ENCODE measurements at places on chromosomes 11 and 22.

DNA sequence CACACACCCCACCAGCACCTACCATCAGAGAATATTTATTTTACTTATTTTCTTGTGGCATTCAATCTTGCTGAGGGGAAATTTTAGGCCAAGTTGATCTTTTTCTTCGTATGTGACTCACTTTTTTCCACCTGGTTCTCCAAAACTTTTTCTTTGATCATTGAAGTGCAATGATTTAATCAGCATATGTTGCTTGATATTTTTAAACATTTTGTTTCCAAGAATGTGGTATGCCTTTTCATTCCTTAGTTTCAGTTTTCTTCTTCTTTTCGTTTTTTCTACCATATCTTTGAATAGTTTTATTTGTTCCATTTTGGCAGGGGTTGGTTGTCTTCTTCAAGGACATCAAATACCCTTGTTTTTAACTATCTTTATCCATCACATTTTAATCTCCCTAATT is 28.6 kb downstream of the FANCF start:
- DNase-seq: no peak

- DNase-seq: no peak
These were observed 336.8 kb downstream of the GUCY1A2 start for GRCh38 chr11:106681435-106681834.

- DNase-seq: no peak
These were observed 14.3 kb upstream of the EED start for GRCh38 chr11:86230179-86230804.

DNA sequence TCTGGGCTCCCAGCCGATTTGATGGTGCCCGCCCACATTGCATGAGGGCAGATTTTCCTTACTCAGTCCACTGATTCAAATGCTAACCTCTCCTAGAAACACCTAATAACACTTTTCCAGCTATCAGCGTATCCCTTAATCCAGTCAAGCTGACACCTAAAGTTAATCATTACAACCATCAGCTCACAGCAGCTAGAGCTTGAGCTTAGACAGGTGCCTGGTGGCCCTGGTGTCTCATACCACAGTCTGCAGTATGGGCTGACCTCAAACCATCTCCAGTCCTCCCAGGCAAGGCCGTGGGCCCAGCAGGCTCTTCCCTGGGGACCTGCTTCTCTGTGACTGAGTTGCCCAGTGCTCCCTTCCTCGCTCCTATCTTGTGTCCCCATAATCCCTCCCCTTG is 174.4 kb upstream of the NECTIN1 start:
- DNase-seq: no peak

DNA sequence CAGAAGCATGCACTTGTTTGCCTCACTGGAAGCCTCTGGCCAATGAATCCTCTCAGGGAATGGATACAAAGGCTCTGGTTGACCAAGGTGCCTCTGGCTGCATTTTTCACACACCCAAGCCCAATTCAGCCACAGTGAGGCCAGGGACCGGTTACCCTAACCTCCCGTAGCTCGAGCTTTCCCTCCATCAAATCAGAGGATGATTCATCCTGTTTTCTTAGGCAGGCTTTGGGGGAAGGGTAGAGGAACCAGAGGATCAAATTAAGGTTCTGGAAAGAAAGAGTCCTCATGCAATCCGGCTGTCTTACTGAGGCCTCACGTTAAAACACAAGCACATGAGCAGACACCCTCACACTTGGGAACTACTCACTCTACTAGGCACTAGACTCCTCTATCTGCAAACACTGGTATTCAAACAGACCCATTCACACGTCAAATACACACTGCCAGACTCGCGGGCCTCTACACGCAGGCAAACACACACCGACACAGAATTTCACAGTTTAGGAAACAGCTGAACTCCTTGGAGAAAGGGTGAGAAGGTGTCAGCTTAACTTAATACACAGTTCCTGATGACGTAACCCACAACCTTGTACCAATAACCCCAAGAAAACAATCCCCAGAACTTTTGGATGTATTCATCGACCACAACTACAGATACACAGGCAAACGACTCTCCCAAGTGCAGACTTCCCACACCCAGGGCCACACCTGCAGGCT is 12.4 kb downstream of the NRXN2 start:
- no peak for DNase-seq

GRCh38 chr11:73445980-73446379 is 69.8 kb downstream of the RELT start:
- no peak for DNase-seq

DNA sequence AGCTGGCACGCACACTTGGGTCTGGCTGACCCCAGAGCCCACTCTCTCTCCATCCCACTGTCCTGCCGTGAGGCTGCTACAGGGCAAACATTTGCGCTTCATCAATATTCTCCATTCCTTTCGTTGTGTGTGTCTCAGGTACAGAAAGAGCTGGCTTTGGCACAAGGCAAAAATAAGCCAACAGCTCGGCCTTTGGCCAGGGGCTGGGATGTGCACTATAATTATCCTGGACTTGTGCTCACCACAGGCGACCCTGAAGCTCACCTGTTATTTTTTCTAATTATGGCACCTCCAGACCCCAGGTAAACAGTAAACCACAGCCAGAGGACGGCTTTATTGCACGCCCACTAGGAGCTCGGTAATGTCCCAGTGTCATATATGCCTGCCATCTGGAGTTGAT is 10.9 kb downstream of the ZMAT5 start:
- DNase-seq: no peak

DNA sequence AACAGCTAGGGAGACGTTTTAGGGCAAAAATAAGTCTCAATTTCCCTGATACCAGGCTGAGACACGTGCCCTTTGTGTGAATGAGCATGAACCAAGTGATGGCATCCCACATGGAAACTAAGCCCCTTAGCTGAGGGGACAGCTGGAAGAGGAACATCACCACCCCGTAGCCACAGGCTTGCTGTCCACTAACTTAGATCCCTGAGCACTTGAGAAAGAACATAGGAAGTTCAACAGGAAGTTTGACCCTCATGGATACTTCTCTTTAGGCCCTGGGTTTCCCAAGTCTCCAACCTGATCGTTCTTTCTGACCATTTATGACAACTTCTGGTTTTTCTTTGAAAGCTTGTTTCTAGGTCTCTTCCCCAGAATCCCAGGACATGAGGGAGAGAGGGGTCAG is 11.6 kb upstream of the CKAP5 start:
- DNase-seq: no peak

GRCh38 chr11:122668562-122669090 is 13.1 kb downstream of the UBASH3B start:
- DNase-seq: no peak

- DNase-seq: no peak
These were observed 44.6 kb downstream of the IGF2 start for GRCh38 chr11:2094354-2095197.

GRCh38 chr11:134150195-134150903 is 73.4 kb downstream of the NCAPD3 start:
- DNase-seq: no peak

- no peak for DNase-seq
These were observed 20.6 kb downstream of the CLMP start for GRCh38 chr11:123174196-123175183.

- DNase-seq: no peak
These were observed 15.0 kb upstream of the PRR5 start for GRCh38 chr22:44686873-44687600.

- DNase-seq: no peak
These were observed 59.1 kb downstream of the CLMP start for GRCh38 chr11:123135863-123136446.

GRCh38 chr11:57345555-57346211 is 7.5 kb downstream of the P2RX3 start:
- DNase-seq: peak; percentile 68

DNA sequence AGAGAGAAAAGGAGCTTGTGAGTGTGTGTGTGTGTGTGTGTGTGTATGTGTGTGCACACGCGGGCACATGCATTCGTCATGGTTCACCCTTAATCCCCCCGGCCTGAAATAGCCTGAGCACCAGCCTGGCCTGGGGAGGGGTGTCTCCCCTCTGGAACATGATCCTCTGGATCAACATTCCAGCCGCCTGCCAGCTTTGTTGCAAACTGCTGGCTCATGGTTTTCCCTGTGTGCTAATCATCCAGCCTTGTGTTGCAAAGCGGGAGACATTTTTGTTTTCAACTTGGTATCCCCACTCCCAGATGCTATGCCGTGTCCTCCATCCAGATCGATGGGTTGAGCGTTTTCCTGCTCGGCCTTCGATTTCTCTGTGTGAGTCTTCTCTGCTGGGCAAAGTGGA is 94.3 kb downstream of the FEZ1 start:
- no peak for DNase-seq

DNA sequence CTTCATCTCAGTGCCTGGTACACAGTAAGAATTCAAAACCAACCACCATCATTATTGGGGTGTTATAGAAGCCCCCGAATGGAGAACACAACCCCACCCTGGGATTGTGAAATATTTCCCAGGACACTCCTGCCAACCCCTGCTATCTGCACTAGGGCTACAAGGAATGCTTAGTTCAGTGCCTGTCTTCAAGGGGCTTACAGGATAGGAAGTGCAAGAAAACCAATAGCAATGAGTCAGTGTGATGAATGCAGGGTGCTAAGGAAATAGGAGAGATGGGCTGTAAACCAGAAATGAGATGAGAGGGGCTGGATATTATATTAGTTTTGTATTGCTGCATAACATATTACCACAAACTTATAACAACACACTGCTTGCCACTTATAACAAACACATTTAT is 965 bp upstream of the ASCC2 start:
- DNase-seq: no peak

- DNase-seq: no peak
These were observed 1.7 kb downstream of the ADAMTS15 start for GRCh38 chr11:130449996-130450769.

- DNase-seq: no peak
These were observed 87.5 kb downstream of the PRMT3 start for GRCh38 chr11:20474882-20475517.

GRCh38 chr11:126233391-126233790 is 21.8 kb downstream of the FAM118B start:
- no peak for DNase-seq

- no peak for DNase-seq
These were observed 398.2 kb downstream of the SHANK2 start for GRCh38 chr11:70854201-70854600.

- DNase-seq: no peak
These were observed 2.5 kb downstream of the SELENOM start for GRCh38 chr22:31104869-31105268.

GRCh38 chr22:26927821-26928220 is 270.4 kb downstream of the MIAT start:
- no peak for DNase-seq

DNA sequence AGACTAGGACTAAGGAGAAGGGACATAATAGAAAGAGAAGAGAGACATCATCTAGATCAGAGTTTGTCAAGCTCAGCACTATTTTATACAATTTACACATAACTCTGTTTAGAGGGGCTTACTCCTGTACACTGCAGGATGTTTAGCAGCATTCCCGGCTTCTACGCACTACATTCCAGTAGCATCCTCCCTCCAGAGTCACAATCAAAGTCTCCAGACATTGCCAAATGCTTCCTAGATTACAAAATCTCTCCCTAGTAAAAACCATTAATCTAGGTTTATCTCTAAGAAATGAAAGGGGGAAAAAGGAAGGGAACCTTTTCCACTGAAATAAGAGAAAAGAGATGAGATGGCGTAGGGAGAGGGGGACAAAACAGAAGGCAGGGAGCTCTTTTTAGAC is 4.0 kb downstream of the USP28 start:
- no peak for DNase-seq

DNA sequence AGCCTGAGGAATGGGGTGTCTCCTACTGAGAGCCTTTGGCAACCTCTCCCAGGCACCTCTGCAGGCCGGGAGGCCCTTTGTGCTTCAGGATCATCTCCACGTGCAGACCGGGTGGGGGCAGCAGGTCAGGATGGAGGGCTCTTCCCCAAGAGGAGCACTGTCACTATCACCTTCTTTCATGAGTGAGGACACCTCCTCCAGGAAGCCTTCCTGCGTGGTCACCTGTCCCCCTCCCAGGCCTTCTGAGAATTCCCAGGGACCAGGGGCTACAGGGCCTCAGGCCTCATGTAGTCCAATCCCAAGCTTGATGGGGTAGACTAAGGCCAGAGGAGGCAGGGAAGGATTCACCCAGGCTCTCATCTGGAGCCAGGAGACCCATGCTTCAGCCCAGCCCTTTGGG is 57.6 kb downstream of the PDE2A start:
- no peak for DNase-seq

DNA sequence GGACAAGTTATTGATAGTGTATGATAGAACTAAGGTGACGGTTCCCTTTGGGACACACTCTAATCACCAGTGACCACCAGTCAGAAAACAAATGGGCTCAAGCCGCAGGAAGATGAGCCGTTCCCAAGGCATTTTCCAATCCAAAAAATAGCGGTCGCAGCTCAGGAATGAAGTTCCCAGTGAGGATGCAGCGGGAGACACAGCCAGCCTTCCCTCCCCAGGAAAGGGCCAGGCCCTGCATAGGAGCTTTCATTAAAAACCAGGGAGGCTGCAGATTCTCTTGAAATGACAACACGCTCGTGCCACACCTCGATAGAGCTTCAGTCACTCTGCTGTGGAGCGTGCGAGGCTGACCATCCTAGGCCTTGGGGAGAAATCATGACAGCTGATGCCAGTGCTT is 65.8 kb upstream of the WNT7B start:
- no peak for DNase-seq

- no peak for DNase-seq
These were observed 78.7 kb downstream of the SHANK2 start for GRCh38 chr11:71173709-71174108.

- DNase-seq: peak; percentile 15
These were observed 122.4 kb downstream of the WT1 start for GRCh38 chr11:32312865-32313403.

Measured in stimulated activated CD4-positive, alpha-beta T cell treated with anti-CD3 and anti-CD28 coated beads, Interleukin-4, amount 100 ng/mL, for 1 hour (primary cell).